ENCODE measurements at places on chromosomes 3 and 15. TPM values are rescaled to one million over a fixed set of nuclear protein-coding genes. Genes with fewer than 3 reads are reported as not detected.

- peak; percentile 21 for DNase-seq
These were observed 27.9 kb downstream of the GTPBP8 start for GRCh38 chr3:113018536-113019181.

DNA sequence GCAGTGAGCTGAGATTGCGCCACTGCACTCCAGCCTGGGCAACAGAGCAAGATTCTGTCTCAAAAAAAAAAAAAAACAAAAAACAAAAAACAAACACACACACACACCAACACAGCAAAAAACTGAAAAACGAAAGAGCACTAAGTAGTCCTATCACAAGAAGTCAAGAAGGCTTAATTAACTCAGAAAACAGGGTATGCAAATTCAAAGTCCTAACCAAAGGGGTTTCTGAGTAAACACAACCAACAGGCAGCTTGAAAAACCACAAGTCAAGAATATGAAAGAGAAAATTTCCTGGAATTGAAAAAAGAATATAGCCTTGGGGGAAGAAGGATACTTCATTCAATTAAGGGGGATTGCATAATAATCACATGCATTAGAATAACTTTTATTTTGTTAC lies 37.7 kb upstream of the PARP14 start:
- DNase-seq = no peak

DNA sequence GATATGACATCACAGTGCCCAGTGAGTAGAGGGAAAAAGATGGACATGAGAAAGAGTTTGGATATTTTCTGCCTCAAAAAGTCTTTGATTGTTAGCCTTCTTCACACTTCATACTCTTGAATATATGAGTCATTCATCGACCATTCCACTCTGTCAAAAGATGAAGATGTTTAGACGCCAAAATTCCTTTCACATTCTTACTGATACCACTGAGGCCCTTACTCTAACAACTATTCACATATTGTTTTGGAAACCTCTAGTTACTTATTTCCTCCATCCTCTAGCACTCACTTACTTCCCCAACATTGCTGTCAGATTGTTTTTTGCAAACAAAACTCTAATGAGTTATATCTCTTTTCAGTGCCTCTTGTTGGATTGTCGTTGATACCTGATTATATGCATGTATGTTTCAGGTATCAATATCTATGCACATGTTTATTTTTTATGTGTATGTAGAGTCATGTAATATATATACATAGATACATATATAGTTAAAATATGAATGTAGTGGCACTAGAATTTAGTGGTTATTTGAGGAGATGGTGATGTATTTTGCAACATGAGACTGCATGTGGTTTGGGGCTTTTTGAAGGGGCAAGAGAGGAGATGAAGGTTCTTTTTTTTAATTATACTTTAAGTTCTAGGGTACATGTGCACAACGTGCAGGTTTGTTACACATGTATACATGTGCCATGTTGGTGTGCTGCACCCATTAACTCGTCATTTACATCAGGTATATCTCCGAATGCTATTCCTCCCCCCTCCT lies 40.0 kb upstream of the OR5H6 start:
- DNase-seq = no peak

- no peak for DNase-seq
These were observed 825.5 kb downstream of the EPHA3 start for GRCh38 chr3:89932882-89933281.

DNA sequence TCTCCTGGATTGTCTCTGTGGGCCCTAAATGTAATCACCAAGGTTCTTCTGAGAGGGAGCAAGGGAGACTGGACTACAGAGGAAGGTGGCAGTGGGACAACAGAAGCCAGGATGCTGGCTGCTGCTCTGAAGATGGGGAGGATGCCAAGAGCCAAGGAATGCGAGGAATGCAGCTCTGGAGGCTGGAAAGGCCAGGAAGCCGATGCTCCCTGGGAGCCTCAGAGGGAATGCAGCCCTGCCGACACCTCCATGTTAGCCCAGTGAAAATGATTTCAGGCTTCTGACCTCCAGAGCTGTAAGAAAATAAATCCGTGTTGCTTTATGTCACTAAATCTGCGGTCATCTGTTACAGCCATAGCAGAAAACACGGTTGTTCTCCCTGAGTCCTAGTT lies 44.1 kb downstream of the UMPS start:
- no peak for DNase-seq

Gene SENP8
- 4.6 TPM for total RNA-seq
